ENCODE measurements at places on chromosomes 13 and 19. TPM values are rescaled to one million over a fixed set of nuclear protein-coding genes. Genes with fewer than 3 reads are reported as not detected.

DNA sequence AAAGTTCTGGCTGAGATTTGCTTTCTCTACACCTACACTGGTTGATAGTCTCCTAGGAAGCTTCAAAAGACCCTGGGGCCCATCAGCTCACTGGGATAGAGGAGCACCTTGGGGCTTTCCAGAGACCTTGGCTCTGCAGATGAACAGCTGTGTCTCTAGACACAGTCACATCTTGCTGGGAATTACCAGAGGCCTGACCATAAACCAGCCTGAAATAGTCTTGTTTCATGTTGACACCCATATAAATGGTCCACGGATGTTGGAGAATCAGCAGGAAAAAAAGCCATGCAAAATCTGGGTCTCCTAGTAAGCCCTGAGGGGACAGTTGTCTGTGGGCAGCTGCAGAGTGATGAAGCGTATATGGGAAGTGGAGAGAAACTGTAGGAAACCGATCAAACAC lies 207.6 kb downstream of the DNAJC15 start:
- no peak for DNase-seq

GRCh38 chr19:35673121-35673804 lies 6.9 kb downstream of the UPK1A start:
- DNase-seq = no peak

DNA sequence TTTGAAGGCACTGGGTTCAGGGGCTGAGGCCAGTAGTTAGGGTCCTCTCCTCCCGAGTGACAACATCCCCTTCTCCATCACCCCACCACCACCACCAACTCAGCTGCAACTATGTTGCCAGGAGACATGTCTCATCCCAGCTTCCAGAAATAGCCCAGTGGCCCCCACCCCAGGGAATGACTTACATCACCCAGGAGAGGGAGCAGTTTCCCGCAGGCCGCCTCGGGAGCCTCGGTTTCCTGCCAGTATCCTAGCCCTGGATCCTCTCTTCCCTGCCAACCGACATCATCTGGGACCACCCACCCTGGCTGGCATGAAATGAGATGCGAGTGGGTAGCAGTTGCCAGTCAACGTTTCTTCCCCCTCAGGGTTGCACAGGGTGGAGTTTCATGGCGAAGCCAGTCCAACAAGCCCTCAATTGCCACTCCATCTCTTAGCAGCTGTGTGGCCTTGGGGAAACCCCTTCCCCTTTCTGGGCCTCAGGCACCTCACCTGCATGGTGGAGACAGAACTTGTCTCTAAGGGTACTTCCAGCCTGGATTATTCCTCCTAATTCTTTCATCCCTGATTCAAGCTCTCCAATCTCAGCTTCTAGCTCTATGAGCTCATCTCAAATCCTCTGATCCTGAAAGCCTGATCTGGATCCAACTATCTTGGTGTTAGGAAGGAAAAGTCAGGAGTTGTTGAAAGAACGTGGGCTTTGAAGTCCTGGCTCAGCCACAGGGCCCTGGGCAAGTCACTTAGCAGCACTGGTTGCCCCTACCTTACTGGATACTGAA lies 3.9 kb upstream of the GSK3A start:
- DNase-seq = peak; percentile 92

Gene URAD
- total RNA-seq = not detected

Gene SYNE4
- 0.55 TPM for total RNA-seq

Gene NLRP7
- not detected for total RNA-seq

GRCh38 chr19:5865772-5866171 lies 4.6 kb downstream of the FUT5 start:
- no peak for DNase-seq

GRCh38 chr13:52837850-52838249 lies 10.6 kb downstream of the PCDH8 start:
- DNase-seq = no peak

Gene ZNF112
- total RNA-seq = 8.8 TPM

Gene CRLF1
- total RNA-seq = 17.0 TPM

GRCh38 chr19:34120846-34121639 lies 51.3 kb upstream of the LSM14A start:
- no peak for DNase-seq

GRCh38 chr13:20964904-20965303 lies 62.4 kb upstream of the XPO4 start:
- no peak for DNase-seq

DNA sequence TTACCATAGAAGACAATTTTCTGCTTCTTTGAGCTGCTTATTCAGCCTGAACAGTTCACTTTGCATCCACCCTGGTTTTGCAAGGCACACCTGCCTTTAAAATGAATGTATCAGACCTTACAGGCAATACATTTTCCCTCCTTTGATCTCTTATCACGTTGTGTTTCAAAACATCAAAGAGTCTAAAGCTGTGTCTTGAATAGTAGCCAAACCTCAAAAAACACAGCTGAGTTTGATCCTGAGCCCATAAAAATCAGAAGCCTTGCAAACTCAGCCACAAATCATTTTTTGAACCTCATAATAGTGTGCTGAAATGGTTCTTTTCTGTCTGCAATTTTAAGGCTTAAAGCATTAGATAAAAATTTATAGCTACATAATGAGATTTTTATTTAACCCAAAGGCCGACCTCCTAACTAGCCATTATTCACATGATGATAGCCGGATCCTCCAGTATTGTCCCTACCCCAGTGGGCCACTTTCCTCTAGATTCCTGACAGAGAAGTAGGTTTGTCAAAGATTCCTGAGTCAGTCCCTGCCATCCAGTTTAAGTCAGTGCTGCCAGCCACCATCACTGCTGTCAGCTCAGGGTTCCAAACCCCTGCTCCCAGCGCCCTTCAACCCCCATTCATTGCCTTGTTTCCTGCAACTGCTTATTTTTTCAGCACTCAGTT lies 71.8 kb downstream of the CAB39L start:
- no peak for DNase-seq

Gene DAND5
- not detected for total RNA-seq

- no peak for DNase-seq
These were observed 1.0 kb downstream of the DIRAS1 start for GRCh38 chr19:2719920-2720776.

- no peak for DNase-seq
These were observed at the start of gene GZMM for GRCh38 chr19:543910-544608. GZMM (plus strand) TSS chr19:544053; CDS start chr19:544072, 19 bp downstream.

Gene LATS2
- 58.3 TPM for total RNA-seq

Gene PSG11
- total RNA-seq = not detected

DNA sequence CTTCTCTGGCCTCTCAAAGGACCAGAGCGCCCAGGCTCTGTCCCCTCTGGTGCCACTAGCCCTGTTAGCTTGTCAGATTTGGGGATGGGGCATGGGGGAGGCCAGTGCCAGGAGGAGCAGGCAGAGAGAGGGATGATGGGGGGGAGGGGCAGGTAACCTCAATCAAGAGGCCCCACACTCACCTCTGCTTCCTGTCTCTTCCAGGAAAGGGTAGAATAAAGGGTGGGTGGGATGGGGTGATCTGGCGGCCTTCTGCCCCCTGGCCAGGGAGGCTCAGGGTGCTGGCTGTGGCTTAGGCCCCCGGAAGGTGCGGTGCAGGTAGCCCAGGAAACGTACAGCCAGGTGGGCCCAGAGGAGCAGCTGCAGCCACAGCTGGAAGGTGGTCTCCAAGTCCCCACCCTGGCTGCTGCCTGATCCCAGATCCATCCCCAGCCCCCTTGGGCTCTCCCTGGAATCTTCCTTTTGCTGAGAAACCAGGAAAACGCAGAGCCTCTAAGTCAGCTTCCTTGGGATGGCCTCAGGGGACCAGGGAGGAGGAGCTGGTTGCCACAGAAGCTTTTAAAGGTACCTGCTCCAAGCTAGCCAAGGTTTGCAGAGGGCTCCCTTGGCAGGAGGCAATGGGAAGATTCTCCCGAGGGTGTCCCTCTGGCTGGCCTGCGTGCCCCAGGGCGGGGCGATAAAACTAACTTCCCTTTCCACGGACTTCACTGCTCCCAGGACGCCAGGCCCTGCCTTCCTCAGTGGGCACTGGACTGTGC lies 5.3 kb downstream of the PRKACA start:
- no peak for DNase-seq

DNA sequence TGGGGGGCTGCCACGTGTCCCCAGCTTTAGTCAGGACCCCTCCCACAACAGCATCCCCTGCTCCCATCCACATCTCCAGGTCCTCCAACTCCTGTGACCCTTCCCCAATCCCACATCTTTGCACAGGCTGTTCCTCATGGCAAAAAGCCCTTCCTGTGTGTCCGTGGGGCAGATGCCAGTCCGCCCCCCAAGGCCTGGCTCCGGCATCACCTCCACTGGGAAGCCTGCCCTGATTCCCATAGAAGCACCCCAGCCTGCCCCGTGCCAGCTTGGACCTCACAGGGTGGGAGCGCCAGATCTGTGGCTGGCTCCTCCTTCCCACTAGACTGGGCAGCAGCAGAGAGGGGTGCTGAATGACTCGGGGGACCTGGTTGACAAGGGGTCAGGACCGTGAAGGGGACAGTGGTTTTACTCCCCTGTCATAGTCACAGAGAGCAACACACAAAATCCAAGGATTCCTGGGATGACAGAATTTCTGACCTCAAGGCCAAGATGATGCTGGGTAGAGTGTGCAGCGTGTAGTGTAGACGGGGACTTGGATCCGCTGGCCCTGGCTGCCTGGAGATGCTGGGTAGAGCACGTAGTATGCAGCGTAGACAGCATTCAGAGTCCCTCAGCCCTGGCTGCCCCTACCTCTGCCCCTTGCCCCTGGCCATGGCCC lies 13.3 kb downstream of the KLF2 start:
- DNase-seq = no peak

GRCh38 chr13:85040215-85040614 lies 759.0 kb downstream of the SLITRK6 start:
- DNase-seq = no peak

Gene CILP2
- total RNA-seq = 0.63 TPM

Gene PNMA8A
- total RNA-seq = 10.3 TPM

Gene PLIN4
- not detected for total RNA-seq

- no peak for DNase-seq
These were observed at the start of gene ETFB for GRCh38 chr19:51365965-51366388. ETFB (minus strand) TSS chr19:51366388; CDS start chr19:51366326, 62 bp downstream.

- DNase-seq = no peak
These were observed 53.0 kb downstream of the ARHGEF7 start for GRCh38 chr13:111168107-111168506.

DNA sequence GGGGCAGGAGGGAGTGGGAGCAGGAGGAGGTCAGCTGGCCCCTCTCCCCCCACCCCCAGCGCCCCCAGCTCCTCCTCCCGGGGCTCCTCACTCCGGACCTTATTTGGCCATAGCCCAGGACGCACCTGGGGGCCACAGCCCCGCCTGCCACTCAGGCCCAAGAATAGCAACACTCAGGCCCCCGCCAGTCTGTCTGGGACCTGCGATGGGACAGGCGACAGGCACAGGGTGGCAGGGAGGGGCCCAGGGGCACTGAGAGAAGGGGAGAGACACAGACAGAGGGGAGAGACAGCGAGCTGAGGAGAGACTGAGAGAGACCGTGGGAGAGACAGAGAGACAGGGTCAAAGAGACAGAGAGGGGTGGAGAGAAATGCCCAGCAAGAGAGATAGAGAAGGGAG lies 10.2 kb downstream of the JOSD2 start:
- no peak for DNase-seq

Gene SPRYD7
- 4.9 TPM for total RNA-seq

DNA sequence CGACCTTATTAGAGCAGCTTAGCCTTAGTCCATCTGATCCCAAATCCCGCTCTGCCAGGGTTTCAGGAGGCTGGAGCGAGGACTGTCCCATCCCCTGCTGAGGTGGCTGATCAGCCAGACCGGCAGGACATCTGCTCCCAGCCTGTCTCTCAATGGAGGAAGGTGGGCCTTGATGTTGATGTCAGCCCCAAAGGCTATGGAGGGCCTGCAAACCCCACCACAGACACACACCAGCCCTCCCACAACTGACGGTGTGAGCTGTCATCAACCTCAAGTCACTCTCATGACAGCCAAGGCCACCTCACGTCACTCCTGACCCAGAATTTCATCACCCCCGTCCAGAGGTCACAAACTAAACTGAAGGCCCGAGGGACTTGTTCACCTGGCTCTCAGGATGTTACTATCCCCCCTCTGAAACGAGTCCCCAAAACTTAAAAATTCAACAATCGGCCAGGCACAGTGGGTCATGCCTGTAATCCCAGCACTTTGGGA lies 25.5 kb downstream of the RHPN2 start:
- no peak for DNase-seq

Gene FUT1
- not detected for total RNA-seq

GRCh38 chr19:50739914-50740426 lies 16.8 kb downstream of the CLEC11A start:
- no peak for DNase-seq

All from osteocyte (in vitro differentiated cells).